AG10803 (cell line): ENCODE measurements at places on chromosomes 2 and 18.

DNA sequence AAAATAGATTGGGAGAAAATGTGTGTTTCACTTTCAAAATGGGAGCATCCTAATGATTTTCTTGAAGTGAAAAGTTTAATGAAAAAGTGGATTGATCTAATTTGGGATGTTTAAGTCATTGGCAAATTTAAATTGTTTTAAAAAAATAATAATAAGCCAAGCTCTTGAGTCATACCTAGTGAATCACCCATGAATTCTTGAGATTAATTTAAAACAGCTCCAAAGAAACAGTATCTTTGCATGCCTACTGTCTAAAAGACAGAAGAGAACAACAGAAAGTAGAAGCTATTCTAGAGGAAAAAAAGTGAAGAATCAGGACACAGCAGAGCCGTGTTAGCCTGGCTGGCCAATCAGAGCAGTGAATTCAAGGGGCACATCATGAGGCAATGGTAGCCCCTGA is 7.7 kb downstream of the ACVR1C start:
- peak; percentile 41 for DNase-seq

DNA sequence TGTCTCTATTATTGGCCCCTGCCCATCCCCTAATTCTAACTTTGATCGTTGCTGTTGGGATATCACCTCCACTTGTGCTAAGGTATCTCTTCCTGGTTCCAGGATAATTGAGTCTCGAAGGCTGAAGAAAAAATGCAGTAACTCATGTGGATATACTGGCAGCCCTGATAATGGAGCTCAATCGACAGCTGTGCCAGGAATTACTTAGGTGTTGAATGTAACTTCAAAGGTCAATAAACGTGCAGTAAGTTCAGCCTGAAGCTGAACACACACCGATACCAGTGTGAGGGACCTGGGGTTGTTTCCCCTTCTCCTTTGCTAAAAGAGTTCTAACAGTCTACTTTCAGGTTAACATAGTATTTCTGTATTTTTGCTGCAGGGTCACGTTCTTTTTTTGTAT is 11.9 kb upstream of the REG3G start:
- no peak for DNase-seq

DNA sequence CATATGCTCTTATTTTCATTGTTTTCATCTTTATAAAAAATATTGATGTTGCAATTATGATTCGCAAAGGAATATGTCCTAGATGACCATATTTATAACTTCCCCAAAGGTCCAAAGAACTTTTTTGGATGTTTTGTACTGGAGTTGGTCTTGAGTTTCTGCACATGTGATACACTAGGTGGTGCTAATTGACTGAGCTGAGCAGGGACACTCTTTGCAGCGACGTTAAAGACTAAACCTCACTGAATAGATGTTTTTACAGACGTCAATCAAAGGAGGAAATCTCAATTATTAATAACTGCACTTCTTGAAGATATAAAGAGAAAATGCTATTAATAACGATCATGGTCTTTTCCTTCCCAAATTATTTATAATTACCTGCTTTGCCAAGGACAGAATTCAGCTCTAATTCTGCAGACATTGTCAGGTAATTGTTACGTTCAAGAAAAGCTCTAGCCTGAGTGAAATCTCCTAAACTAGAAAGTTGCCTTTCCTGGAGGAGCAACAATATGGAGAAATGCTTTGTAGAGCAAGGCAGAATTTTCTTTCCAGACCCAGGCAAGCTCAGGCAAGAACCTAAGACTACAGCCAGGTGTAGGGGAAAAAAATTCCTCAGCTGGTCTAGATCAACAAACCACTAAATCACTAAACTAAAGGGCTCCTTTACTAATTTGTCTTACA is 119.3 kb upstream of the RBBP8 start:
- DNase-seq = peak; percentile 55

DNA sequence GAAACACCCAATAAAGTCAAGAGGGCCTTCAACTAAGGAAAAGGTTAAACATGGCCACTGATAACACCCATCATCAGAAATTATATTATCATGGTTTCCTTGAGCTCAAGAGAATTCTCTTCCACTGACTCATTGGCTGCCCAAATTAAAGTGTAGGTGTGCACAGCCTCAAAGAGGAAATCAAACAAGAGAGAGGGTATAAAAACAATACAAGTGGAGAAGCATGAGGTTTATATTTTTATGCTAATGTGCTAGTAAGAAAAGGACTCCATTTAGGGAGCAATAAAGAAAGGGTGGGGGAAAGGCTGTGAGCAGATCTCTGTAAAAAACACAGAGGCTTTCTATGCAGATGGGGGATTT is 168.8 kb upstream of the VRK2 start:
- DNase-seq = no peak

GRCh38 chr2:223056701-223057418 is 4.9 kb downstream of the KCNE4 start:
- peak; percentile 67 for DNase-seq

DNA sequence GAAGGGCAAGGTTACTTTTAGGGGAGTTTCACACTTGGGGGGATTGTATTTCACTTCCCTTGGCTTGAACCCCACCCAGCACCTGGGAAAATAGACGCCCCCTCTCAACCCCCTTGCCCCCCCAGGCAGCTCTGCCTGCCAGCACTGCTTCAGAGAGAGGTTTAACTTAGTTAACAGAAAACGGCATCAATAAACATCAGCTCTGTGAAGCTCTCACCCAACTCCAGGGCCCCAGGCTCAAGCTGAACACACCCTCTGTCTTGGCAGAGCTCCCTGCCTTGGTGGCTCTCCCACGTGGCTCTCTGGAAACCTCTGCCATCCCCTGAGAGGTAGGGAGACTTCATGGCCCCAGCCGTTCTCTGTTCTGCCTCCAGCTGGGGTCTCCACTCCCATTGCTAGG is 244.1 kb downstream of the ACKR3 start:
- DNase-seq = no peak

DNA sequence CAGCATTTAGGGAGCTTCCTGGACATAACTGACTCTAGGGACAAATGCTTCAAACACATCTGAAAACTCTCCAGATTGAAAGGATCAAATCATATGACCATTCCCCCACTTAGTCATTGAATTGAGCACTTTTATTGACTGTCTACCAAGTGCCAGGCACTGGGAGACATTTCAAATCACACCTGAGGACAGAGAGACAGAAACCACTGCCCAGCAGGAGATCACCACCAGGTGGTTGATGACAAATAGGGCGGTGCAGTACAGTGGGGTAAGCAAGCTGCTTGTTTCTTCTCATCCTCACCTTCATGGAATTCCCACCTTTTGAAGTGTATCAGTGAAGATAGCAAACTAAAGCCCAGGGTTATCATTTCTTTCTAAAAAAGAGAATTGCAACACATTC is 19.0 kb upstream of the CXCR4 start:
- DNase-seq = no peak

- no peak for DNase-seq
Measured at GRCh38 chr2:124025891-124026434, 876 bp downstream of the CNTNAP5 start.

- DNase-seq = peak; percentile 97
Measured at GRCh38 chr2:195559431-195559914, 97.6 kb upstream of the SLC39A10 start.

- DNase-seq = no peak
Measured at GRCh38 chr2:200130762-200131166, 175.4 kb downstream of the MAIP1 start.

DNA sequence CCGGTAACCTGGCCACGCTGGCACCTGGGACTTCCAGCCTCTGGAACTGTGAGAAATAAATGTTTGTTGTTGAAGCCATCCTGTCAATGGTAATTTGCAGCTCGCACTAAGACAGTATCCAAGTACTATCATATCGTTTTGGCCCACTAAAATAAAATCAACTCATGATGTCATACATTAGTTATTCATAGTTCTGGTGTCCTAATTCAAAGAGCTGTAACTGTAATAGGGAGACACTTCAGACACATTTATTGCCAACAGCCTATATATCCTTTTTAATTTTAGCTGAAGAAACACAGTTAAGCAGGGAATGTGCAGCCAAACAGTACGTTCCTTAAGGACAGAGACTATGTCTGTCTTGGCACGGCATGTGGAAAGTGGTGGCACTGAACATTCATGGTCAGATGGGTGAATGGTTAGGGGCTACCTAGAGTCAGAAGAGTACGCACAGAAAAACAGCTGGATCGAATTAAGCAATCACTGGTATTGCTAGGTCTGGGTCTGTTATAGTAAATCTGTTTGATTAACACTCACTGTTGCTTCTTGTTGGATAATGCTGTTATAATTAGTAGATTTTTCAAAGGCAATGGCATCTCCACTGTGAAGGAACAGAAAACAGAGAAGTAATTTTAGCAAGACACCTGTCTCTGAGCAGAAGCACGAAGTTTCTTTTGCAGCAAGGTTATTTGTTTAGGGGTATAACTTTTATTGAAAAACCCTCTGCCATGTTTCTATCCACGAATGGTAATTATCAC is 41.3 kb upstream of the CREG2 start:
- no peak for DNase-seq

DNA sequence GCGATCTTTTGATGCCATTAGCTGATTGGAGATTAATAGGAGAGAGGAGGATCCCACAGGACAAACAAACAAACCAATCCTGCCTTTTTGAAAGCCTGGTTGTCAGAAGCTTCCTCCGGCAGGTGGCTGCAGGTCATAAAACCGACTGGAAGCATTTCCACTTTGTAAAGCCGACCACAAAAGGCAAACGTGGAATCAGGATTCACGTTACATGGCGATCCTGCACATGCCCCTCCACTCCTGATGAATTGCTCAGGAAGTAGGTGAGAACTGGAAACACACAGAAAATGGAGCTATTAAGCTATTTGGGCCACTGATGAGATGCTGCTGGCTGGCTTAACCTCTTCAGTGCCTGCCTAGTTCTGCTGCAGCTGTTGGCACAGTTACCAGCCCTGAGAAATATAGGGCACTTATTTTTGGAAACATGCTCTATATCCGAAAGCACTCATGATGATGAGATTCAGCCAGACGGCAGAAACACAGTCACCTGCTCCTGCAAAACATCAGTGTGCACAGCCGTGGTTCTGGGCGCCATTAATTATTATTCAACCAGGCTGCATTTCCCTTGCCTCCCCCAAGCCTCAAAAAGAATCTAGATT is 110.3 kb upstream of the ST6GAL2 start:
- no peak for DNase-seq

DNA sequence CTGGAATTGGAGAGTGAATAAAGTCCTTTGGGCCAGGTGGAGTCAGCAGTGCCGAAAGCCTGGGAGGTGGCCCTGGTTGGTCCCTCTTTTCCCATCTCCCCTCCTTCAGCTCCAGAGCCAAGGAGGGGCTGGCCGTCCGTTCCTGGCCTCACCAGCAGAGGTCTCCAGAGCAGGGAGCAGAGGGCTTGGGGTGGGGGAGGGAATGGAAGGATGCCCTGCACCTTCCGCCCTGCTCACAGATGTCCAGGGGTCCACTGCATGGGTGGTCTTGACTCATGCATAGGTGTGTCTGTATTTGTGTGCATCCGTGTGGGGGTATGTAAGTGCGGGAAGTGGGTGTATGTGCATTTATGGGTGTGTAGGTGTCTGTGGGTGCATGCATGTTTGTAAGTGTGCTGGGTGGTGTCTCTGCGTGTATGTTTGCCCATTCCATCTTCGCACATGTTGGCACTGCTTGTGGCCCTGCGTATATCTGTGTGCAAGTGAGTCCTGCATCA is 201.8 kb downstream of the ZFP36L2 start:
- DNase-seq = peak; percentile 55

DNA sequence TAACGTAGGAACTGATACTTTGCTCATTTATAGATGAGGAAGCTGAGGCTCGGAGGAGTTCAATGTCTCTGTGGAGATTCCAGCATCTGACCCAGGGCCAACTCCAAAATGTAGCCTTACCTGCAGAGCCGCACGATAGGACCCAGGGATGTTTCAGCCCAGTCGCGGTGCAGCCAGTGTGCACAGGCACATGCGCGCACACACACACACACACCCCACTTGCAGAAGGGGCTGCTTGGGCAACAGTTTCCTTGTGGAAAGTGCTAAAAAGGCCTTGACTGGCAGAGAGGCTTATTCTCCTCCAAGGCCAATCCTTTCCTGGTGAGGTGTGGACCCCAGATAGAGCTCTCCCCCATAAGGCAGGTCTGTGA is 101.7 kb downstream of the ZFP36L2 start:
- DNase-seq = no peak

DNA sequence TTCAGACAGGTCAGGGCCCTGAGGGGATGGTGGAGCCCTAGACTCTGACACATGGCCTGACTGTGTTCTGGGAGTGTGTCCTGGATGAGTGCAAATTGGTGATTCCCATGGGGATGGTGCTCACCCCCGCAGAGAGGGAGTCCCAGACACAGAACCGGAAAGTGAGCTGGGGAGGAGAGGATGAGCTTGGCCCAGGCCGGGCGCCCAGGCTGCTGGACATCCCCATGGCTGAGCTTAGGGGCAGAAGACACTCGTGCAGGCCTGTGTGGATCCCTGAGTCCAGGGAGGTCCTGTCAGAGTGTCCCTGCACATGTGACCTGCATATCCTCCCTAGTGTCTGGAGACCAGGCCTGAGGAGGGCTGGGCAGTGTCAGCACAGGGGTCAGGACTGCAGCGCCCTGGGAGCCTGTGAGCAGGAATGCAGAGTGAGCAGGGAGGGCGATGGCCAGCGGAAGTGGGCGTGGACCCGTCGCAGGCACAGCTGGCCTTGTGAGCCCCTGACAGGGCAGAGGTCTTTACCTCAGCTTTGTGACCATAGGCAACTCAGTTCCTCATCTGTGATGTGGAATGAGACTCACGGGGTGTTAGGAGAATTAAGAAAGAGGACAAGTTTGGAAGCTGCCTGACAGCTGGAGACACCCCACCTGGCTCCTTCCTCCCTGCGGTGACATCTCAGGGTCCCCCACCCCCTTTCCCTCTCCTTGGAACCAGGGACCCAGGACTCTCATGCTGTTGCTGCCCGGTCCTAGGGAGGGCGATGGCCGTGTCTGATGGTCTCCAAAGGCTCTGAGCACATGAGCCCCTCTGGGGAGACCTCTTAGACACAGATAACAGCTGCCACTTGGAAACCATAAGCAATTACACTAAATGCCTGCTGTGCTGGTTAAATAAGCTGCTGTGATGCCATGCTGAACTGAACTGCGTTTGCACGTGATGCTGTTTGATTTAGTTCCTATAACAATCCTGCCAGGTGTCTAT is 62.6 kb upstream of the HS6ST1 start:
- DNase-seq = no peak

DNA sequence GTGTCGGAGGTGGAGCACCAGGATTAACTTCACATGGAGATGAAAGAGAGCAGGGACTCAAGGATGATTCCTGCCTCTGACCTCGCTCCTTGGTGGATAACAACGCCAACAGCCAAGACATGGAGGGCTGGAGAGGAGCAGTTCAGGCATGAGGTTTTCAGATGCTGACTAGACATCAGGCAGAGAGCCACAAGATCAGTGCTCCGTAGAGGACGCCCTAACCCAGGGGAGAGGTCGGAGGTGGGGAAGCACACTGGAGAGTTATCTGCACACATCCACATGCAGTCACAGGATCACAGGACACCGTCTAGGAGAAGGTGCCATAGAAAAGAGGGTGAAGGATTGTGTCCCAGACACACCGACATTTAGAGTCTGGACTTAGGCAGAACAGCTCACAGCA is 344.3 kb downstream of the EIPR1 start:
- no peak for DNase-seq
